ENCODE measurements at places on chromosomes 4 and X.

- no peak for DNase-seq
These were observed 89.0 kb downstream of the SH3KBP1 start for GRCh38 chrX:19798423-19798822.

DNA sequence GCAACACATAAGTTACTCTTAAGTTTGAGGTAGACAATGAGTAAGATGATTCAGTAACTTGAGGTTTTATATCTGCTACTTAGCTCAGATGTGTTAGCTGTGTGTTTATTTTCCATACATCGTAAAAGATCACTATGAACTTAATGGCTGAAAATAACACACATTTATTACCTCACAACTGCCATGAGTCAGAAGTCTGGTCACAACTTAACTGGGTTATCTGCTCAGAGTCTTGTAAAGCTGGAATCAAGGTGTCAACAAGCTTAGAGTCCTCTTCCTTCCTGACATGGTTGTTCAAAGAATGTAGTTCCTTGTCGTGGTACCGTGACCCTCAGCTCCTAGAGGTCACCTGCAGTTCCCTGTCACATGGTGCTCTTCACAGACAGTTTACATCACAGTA, 204.9 kb upstream of the MAGEB2 start:
- DNase-seq: no peak

GRCh38 chr4:164326056-164326455, 427.9 kb upstream of the SMIM31 start:
- DNase-seq: no peak

DNA sequence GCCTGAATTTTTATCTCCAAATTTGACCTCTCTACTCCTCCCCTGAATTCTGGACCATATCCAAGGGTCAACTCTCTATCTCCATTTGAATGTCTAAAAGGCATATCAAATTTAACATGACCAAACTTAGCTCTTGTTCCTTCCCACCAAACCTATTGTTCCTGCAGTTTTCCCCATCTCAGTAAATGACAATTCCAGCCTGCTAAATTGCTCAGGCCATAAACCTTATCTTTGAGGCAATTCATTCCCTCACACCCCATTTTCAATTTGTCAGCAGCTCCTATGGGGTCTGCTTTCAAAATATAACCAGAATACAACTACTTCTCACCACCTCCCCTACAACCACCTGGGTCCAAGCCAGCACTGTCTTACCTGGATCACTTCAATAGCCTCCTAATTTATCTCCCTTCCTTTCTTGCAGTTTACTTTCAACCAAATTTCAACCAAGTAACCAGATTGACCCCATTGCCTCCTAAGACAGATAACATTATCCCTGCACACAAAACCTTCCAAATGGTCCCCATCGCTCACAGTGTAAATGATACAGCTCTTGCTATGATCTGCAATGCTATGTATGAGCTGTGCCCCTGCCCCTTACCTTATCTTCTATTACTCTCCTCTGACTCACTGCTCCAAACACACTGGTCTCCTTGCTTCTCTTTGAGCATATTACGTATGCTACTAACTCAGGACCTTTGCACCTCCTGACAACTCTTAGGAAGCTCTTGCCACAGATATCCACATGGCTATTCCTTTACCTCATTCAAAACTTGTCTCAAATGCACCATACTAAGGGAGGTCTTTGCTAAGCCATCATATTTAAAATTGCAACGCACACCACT, 66.0 kb downstream of the CAMK2D start:
- no peak for DNase-seq

GRCh38 chr4:125482822-125483221, 168.1 kb downstream of the FAT4 start:
- no peak for DNase-seq

DNA sequence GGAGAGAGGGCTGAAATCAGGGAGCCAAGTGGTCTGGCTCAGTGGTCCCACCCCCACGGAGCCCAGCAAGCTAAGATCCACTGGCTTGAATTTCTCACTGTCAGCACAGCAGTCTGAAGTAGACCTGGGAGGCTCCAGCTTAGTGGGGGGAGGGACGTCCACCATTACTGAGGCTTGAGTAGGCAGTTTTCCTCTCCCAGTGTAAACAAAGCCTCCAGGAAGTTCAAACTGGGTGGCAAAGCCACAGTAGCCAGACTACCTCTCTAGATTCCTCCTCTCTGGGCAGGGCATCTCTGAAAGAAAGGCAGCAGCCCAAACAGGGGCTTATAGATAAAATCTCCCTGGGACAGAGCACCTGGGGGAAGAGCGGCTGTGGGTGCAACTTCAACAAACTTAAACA, 88.1 kb downstream of the NPFFR2 start:
- DNase-seq: no peak

DNA sequence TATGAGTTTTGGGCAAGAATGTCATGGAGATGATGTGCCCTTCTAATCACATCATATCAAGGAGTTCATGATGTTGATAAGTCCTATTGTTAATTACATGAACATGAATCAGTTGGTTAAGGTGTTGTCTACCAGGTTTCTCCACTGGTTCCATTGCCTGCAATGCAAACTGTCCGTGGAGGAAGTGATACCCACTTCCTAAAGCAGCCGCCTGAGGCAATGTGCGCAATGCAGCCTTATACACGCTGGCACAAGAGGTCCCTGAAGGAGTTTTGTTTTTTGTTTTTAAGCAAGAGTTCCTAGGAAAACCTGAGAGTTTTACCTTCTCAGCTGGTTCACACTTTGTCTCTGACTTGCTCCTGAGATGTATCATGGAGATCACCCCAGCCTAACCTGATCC, 5.9 kb upstream of the GPKOW start:
- no peak for DNase-seq

DNA sequence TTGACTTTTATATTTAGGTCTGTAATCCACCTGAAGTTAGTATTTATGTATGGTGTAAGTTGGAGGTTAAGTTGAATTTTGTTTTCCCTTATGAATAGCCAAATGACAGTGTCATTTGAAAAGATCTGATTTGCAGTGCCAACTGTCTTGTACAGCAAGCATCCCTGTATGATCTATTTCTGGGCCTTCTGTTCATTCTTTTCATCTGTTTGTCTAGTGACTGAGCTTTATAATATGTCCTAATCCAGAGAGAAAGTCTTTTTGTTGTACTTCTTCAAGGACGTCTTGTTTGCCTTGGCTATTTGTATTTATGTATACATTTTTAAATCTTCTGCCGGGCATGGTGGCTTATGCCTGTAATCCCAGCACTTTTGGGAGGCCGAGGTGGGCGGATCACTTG, 39.6 kb downstream of the CDKL5 start:
- DNase-seq: no peak

Measured in activated CD4-positive, alpha-beta memory T cell treated with anti-CD3 and anti-CD28 coated beads, Interleukin-2, amount 10 ng/mL, durations not matched to agents 7 days and 5 days (primary cell).